ENCODE measurements at places on chromosomes 7 and 10.

DNA sequence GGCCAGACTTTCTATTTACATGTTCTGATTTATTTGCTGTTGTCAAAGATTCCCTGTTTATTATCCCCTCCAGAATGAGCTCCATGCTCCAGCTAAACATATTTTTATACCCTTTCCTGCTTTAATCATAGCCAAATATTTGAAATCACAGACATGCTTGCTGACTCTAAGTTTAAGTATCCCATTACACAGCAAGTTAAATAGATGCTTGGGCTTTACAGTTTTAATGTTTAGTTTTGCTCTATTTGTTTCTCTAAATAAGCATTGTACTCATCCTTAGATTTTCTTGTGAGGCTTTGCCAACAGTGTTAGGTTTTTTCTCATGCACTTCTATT, 196.8 kb downstream of the TAX1BP1 start:
- no peak for DNase-seq

GRCh38 chr10:37700886-37701780, 156.3 kb downstream of the ZNF248 start:
- no peak for DNase-seq

DNA sequence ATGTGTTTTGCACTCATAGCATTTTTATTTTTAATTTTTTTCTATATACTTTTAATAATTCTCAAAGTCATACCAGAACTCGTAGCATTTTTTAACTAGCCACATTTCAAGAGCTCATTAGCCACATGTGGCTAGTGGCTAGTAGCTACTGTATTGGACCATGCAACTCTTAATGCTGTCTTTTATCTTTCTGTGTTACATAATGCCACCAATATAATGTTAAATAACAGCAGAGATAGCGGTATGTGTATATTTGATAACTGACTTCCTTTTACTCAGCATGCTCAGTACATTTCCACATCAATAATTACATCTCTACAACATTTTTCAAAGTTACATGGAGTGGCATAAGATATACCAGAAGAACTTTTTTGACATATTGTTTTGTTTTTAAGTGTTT, 91.4 kb downstream of the CDK13 start:
- DNase-seq: no peak

DNA sequence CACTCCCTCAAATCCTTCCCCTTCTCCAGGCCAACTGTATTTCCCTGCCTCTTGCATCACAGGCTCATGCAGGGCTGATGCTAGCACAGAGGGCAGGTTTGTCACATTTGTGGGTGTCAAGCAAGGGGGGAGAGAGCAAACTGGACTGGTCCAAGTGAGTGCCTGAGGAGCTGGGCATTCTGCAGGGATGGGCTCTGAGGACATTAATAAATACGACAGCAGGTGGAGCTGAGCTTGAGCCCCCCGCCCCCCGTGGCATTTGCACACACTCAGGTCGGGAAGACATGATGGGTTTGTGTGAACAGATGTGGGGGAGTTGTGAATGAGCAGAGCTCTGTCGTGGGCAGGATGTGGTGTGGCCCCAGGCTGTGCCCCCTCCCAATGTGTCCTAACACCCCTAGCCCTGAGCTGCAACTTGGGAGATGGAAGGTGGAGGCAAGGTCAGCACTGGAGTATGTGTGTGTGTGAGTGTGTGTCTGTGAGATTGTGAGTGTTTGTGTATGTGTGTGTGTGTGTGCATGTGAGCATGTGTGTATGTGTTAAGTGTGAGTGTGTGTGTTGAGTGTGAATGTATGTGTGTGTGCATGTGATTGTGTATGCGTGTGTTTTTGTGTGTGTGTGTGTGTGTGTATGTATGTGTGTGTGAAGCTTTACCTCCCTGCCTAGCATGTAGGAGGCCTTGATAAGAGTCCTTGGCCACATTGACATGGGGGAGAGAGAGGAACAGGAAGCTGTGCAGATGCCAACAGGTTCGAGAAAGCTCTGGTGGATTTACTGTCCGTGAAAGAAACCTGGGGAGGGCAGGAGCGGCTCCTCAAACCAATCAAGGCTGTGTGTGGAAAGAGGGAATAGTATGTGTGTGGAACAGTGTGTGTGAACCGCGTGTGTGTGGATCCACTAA, 9.1 kb downstream of the RASSF4 start:
- DNase-seq: no peak

- DNase-seq: no peak
Observed at GRCh38 chr10:24853661-24854060, 98.7 kb downstream of the PRTFDC1 start.

- no peak for DNase-seq
Observed at GRCh38 chr7:132742189-132742612, 165.9 kb upstream of the PLXNA4 start.

DNA sequence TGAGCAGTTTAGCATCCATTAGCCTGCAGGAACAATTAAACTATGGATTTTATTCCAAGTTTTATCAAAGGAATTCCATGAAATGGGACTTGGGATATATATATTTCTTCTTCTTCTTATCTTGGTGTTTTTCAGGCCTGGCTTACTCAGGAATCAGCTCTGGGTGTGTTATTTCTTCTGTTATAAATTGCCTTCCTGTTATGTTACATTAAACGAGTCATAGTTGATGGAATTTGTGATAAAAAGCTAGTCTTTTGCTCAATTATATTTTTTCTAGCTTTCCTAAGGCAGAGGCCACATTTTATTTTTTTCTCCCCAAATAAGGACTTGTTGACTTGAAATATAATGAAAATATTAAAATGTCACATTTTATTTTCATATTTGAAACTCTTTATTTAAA, 141.3 kb downstream of the EPC1 start:
- DNase-seq: no peak

DNA sequence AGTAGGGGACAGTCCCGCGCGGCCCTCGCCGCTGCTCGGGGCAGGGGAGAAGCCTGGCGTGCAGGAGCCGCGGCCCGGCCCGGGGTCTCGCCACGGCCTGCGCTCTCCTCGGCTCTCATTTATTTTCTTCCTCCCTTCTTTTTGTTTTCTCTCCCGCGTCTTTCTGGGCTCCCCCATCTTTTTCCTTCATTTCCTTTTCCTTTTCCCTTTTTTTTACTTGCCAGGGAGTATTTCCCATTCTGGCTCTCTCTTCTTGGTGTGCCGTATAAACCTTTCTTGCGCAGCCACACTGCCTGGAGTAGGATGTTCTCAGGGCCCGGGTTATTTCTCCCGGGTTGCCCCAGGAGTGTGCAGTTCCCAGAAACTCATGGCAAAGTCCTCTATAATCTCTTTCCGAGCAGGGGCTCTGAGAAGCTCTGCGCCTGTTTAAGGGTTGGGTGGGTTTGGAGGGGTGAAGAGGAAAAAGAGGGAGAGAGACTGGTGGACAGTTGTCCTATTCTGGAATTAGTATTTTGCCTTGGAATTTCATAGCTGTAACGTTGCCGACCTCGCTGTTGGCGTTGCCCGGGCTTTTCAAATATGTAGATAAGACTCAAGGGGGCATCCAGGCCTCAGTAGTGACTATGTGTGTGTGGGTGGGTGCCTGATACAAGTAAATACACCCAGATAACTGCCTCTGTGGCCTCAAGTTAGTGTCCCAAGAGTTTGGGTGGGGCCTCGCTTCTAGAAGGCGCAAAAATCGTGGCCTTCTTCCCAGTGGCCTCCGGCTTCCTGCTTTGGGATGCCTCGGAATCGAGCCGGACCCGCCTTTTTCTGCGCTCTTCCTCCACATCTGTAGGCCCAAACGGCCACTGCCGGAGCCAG, 4.3 kb upstream of the ZNF503 start:
- DNase-seq: no peak

- DNase-seq: no peak
Observed at GRCh38 chr7:49523870-49524269, 249.6 kb upstream of the VWC2 start.

DNA sequence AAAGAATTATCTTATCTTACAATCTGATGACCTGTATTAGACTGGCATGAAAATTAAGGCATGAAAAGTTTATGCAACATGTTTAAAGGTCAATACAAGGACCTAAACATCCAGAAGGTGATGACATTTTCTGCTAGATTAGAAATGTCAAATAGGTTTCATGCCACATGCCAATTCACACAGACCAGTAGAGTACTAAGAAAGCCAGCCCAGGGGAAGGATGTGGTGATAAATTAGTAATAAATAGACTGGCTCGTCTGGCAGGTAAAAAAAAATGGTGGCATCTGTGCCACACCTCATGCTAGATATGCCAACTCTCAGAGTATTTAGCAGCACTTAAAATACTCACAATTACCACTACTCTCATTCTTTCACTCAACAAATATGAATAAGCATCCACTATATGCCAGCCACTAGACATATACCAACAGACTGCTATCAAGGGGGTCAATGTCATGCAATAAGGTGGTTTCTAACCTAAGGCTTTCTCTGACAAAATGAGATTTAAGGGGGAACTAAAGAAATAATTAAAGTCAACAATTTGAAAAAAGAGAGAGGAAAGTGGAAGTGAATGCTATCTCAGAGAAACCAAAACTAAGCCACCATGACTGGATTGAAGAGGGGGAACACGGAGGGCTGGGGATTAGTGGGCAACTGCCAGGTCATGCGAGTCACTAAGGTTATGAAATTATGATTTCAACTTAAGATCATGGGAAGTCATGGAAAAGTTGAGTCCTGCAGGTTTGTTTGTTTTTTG, 83.5 kb downstream of the SGMS1 start:
- no peak for DNase-seq

GRCh38 chr7:33849971-33850559, 55.3 kb upstream of the BMPER start:
- DNase-seq: no peak

DNA sequence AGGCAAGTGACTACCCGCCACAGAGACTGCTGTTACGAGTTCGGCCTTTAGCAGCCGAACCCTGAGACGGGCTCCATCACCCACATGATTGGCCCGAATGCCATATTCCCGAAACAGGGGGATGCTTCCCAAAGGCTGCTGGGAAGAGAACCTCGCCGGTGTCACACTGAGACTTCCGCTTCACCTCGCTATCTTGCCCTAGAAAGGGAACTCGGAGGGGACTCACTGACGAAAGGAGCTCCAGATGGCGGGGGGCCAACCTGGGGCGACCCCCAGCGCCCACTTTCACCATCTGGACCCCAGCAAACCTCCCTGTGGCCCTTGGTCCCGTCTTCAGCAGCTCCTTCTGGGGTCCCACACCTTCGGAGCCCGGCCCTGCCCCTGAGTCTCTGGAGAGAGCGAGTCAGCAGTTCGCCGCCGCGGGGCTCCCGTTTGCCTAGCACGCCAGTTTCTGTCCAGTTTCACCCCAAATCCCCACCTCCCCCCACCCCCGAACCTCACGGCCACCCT, 529 bp downstream of the HPS1 start:
- peak; percentile 61 for DNase-seq

DNA sequence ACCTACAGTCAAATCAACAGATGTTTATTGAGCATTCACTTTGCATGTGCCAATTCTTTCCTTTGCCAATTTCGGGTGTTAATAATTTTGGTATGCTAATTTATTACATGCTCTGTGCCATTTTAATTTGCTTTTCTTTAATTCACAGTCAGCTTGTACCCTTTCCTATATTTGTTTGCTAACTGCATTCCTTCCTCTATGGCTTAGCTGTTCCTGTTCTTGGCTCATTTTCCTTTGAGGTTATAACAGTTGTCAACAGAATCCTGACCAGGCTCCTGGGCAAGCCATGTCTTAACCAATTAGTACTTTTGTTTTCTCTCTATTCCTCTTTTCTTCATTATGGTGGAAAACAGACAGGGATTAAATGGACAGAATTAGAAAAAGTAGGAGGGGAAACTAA, 73.6 kb upstream of the RPA3 start:
- no peak for DNase-seq

- no peak for DNase-seq
Observed at GRCh38 chr10:47325303-47326291, 3.3 kb downstream of the GDF2 start.

- no peak for DNase-seq
Observed at GRCh38 chr10:119595676-119596515, 868 bp downstream of the TIAL1 start.

- DNase-seq: no peak
Observed at GRCh38 chr7:68438016-68438415, 1160.3 kb upstream of the AUTS2 start.

DNA sequence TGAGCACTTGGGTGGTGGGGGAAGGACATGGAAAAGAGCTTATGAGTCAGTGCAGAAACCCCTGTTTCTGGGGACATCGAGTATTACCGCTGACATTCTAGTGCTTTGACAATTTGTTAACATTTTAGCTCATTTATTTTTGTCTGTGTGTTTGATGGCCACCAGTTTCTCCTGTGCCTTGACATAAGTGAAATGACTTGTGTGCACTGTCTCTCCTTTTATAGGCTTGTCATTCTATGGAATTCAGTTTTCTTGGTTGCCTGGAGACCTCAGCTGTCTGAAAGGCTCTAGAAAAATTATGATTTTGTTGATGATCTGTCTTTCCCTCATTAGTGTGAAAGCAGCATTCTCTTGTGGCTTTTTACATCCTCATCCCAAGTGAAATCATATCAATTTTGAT, 190.0 kb upstream of the SMIM30 start:
- DNase-seq: no peak

- DNase-seq: no peak
Observed at GRCh38 chr10:28530751-28531150, 2.2 kb upstream of the WAC start.

DNA sequence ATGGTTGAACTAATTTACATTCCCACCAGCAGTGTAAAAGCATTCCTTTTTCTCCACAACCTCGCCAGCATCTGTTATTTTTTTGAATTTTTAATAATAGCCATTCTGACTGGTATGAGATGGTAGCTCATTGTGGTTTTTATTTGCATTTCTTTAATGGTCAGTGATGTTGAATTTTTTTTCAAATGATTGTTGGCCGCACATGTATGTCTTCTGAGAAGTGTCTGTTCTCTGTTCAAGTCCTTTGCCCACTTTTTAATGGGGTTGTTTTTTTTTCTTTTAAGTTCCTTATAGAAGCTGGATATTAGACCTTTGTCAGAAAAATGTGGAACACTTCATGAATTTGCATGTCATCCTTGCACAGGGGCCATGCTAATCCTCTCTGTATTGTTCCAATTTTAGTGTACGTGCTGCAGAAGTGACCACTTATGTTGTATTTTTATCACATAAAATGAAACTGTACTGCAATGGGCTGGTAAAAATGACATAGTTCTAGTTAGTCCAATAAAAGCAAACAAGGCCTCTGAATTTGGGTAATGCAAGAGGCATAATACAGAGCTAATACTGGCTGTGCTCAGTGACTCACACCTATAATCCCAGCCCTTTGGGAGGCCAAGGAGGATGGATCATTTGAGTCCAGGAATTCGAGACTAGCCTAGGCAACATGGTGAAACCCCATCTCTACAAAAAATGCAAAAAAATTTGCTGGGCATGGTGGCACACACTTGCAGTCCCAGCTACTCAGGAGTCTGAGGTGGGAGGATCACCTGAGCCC, 70.3 kb downstream of the ABI1 start:
- DNase-seq: no peak

GRCh38 chr10:87658321-87658795, 1.3 kb upstream of the PAPSS2 start:
- no peak for DNase-seq
